Neuronal stem cell (in vitro differentiated cells): ENCODE measurements at places on chromosomes 12 and 14.

DNA sequence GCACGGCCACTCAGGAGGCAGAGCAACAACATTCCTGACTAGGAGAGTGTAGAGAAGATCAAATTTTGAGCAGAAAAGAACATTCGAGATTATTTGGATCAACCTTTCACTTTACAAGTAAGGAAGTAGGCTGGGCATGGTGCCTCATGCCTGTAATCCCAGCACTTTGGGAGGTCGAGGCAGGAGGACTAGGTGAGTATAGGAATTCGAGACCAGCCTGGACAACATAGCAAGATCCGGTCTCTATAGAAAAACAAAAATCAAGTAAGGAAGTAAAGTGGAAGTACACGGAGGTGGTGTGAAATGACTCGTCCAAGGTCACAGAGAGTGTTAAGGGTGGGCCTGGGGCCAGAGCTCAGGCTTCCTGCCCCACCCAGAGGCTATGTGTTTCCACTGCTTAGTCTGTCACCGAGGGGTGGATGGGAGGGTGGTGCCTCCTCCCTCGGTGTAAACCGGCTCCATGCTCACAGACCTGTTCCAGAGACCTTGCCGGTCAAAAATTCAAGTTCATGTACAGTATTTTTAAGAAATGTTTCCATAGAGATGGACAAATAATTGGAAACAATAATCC lies 51.9 kb downstream of the MAP1LC3B2 start:
- no peak for DNase-seq
- H3K4me1 ChIP-seq = no peaks in the 10 kb centered on the region
- H3K36me3 ChIP-seq = no peaks in the 10 kb centered on the region
- H3K27me3 ChIP-seq = peaks cover 11% of the 10 kb centered on the region
- no peak overlapping the region for H3K27ac ChIP-seq
- no peak overlapping the region for H3K4me3 ChIP-seq

DNA sequence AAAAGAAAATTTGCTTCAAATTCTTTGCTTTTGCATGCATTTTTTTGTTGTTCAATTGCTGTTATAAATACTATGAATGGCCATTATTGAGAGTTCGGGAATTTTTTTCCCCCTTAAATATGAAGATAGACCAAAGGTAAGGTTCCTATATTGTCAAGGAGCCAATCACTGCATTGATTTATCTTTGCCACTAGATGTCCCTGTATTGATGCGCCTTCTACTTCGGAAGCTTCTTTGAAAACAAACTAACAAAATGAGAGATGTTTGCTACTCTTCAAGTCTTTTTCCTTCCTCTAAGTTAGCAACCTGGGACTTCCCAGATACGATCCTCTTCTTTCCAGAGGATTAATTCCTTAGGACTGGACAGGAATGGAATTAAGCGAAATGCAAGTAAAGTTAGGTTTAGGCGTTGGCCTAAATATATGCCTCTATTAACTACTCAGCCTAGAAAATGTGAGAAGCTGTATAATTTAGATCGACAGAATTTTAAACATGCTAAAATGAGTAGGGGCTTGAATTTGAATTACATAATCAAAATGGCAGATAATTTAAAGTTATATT lies 318.1 kb downstream of the AEBP2 start:
- no peak for DNase-seq
- H3K36me3 ChIP-seq = no peaks in the 10 kb centered on the region
- H3K27ac ChIP-seq = no peak overlapping the region

- H3K36me3 ChIP-seq = no peaks in the 10 kb centered on the region
- H3K27ac ChIP-seq = no peak overlapping the region
- no peak overlapping the region for H3K4me3 ChIP-seq
Observed at GRCh38 chr14:61866932-61867920, 105.0 kb downstream of the SNAPC1 start.

- peaks cover 2% of the 10 kb centered on the region for H3K4me1 ChIP-seq
- no peak overlapping the region for H3K27ac ChIP-seq
- H3K36me3 ChIP-seq = no peaks in the 10 kb centered on the region
Observed at GRCh38 chr12:1007994-1008393, 17.0 kb downstream of the ERC1 start.

DNA sequence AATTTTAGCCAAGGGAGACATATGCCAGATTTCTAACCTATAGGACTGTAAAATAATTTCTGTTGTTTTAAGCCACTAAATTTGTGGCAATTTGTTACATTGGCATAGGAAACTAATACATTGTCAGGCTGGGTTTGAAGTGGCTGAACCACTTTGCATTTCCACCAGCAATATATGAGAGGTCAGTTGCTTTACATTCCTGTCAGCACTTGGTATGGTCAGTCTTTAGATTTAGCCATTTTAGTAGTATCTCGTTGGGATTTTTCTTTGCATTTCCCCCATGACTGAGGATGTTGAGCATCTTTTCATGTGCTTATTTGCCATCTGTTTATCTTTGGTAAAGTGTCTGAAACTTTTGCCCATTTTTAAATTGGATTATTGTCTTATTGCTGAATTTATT lies 3.9 kb downstream of the PALS1 start:
- peaks cover 3% of the 10 kb centered on the region for H3K4me1 ChIP-seq
- H3K27ac ChIP-seq = no peak overlapping the region
- peaks cover 6% of the 10 kb centered on the region for H3K36me3 ChIP-seq
- H3K27me3 ChIP-seq = no peaks in the 10 kb centered on the region
- DNase-seq = no peak

DNA sequence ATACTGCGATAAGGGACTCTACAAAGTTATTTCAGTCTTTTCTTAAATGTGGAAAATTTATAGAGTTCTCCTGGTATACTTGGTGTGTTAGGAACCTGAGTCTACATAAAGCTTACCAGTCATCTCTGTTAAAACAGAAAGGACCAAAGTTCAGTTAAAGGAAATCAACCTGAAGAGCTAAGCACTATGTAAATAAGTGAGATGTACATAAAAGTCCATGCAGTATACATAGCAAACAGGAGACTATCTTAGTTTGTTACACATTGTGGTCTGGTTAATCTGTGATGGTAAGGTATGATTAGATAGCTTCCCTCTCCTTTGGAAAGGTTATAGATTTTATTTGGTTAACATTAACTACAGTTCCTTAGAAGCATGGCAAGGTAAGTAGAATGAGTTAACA lies 75.9 kb downstream of the ATP2B1 start:
- no peak for DNase-seq
- no peaks in the 10 kb centered on the region for H3K27me3 ChIP-seq
- no peak overlapping the region for H3K27ac ChIP-seq
- H3K4me1 ChIP-seq = no peaks in the 10 kb centered on the region

DNA sequence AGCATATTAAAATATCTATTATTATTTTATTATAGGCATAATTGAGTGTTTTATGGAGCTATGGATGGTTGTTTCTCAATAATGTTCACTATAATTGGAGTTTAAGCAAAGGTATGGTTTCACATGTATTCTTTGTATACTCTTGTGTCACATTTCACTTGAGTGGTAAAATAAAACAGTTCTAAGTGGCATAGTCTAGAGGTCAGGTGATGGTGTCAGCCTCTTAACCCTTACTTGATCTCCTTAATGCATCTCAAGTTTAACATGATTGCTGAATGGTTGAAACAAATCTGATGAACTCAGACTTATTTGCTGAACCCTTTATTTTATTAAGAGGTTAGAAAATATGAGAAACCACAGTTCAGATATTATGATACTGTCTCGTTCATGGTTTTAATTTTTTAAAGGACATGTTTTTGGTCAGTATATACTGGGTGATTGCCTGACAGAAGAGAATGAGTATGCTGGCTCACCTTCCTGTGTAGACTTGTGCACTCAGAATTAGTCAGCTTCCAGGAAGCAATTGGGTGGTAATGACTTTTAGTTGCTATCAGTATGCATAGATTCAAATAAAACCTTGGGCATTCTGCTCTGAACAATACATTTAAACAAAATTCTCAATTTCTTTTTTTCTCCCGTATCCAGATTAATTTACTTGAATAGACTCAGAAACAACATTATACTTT lies 464.6 kb downstream of the PCNX1 start:
- H3K27ac ChIP-seq = no peak overlapping the region
- DNase-seq = no peak
- no peaks in the 10 kb centered on the region for H3K27me3 ChIP-seq
- H3K36me3 ChIP-seq = no peaks in the 10 kb centered on the region
- H3K4me3 ChIP-seq = no peak overlapping the region

DNA sequence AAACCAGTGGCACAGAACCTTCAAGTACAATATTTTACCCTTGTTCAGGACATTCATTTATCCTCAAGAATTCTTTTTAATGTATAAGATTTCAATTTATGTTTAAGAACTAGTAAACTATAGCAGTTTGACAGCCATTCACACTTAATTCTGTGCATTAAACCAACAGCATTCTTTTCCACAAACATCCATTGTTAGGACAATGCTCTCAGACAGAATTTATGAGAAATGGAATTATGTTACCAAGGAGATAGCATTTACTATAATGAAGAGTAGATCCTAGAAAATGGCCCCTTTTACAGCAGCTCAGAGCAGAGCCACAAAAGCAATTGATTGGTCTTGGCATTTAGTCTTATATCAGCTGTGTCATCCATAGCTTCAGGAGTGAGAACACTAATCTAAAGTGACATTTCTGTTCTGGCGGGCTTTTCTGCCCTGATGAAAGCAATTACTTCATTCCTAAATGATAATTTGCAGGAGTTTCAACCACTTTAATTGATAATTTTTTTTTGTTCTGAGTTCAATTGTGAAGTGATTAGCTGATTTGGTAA lies 268.9 kb downstream of the NPAS3 start:
- no peak for DNase-seq
- peaks cover 7% of the 10 kb centered on the region for H3K36me3 ChIP-seq
- no peaks in the 10 kb centered on the region for H3K27me3 ChIP-seq
- no peaks in the 10 kb centered on the region for H3K4me1 ChIP-seq
- H3K27ac ChIP-seq = no peak overlapping the region
- H3K4me3 ChIP-seq = no peak overlapping the region

DNA sequence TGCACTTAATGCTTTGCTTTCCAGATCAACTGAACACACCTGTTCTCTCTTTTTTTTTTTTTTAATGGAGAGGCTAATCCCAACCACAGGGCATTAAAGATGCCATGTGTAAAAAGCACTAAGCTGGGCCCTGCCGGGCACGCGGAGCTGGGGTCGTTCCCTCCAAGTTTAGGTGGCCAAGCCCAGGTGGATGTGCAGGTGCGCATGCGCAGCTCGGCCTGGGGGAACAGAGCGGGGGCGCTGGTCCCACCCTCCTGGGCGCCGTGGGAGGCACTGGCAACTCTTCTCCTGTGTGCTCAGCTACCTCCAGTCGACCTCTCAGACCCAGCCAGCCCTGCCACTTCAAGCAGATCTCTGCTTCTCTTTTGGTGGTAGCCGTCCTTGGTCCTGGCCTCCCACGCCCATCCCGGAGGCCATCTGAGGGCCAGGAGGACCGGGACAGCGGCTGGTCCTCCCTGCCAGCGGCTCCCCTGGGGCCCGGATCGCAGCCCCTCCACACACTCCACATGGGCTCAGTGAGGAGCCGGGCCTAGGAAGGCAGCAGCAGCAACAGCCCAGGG lies 679.3 kb downstream of the BCL11B start:
- H3K36me3 ChIP-seq = no peaks in the 10 kb centered on the region
- H3K4me3 ChIP-seq = no peak overlapping the region
- peak overlapping the region; percentile 58 for H3K27ac ChIP-seq
- no peaks in the 10 kb centered on the region for H3K4me1 ChIP-seq
- no peaks in the 10 kb centered on the region for H3K27me3 ChIP-seq
- no peak for DNase-seq

GRCh38 chr12:64900540-64900939 lies 76.1 kb downstream of the TBC1D30 start:
- no peak overlapping the region for H3K4me3 ChIP-seq
- H3K4me1 ChIP-seq = no peaks in the 10 kb centered on the region
- no peaks in the 10 kb centered on the region for H3K27me3 ChIP-seq
- DNase-seq = no peak
- H3K36me3 ChIP-seq = no peaks in the 10 kb centered on the region
